ENCODE measurements at places on chromosomes 12 and 14. TPM values are rescaled to one million over a fixed set of nuclear protein-coding genes. Genes with fewer than 3 reads are reported as not detected.

Gene MYF5
- polyA plus RNA-seq = not detected

Gene KRT4
- polyA plus RNA-seq = 0.16 TPM

Gene PROX2
- polyA plus RNA-seq = not detected

Gene NRL
- 0.46 TPM for polyA plus RNA-seq

Gene TAS2R8
- polyA plus RNA-seq = 0.06 TPM

Gene SMIM41
- polyA plus RNA-seq = not detected

Gene SRP54
- polyA plus RNA-seq = 58.8 TPM

Gene STAT2
- polyA plus RNA-seq = 193 TPM

Gene AQP5
- not detected for polyA plus RNA-seq

Gene RILPL1
- polyA plus RNA-seq = 19.8 TPM

Gene MMP14
- polyA plus RNA-seq = 365 TPM

Gene KRT73
- not detected for polyA plus RNA-seq

Gene OR6C2
- polyA plus RNA-seq = not detected

Gene SSPN
- 21.6 TPM for polyA plus RNA-seq

Gene MED13L
- 45.0 TPM for polyA plus RNA-seq

Gene KLRC2
- polyA plus RNA-seq = not detected

Gene PIWIL1
- polyA plus RNA-seq = not detected

Gene KLRF1
- not detected for polyA plus RNA-seq
